Stimulated activated CD4-positive, alpha-beta T cell treated with anti-CD3 and anti-CD28 coated beads, TNF-alpha, amount 100 ng/mL, for 24 hours (primary cell): ENCODE measurements at places on chromosomes 7 and 10.

DNA sequence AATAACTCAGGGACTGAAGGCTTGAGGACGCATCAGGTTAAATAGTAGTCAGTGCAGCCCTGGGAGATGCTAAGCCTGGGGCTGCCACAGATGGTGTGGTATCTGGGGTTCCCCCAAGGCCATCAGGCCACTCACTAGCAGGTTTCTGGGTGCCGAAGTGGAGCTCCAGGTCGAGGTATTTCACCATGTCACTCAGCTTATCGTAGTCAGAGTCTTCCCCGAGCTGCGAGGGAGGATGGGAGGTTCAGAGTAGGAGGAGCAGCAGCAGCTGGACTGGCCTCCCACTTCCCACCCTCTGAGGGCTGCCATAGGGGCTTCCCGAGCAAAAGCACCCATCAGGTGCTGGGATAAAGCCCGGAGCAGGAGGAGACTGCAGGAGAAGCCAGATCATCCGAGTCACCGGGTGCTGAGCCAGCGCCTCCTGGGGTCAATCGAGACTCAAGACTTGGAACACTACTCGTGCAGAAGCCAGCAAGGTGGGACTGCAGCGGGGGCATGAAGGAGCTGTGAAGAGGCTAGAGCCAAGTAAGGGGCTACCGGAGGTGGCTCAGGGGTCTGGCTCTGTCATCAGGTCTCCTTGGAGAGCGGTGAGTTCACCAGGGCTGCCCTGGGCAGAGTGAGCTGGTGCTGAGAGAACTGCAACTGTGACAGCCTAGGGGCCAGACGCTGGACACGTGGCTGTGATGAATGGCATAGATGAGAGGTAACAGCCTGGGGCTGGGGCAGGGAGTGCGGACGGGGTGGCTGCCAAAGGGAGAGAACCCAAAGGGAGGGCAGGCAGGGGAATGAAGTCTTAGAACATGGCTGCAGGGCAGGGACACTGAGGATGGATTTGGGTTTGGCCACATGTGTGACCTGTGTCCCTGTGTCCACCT is 45.3 kb downstream of the GRID2IP start:
- no peak for DNase-seq

DNA sequence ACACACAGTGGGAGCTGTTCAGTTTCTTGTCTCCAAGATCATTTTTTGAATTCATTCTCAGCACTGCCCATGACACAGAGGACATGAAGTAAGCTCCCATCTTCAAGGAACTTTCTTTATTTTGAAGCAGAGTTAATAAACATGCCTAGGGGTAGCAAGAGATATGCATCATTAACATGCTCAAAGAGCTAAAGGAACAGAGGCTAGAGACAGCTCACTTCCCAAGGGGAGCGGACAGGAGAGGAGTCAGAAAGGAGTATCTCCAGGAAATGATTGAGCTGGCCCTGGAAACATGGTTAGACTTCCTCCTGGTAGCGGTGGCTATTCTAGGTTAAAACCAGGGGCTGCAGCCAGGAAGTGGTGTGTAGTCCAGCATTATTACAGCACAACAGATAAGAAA is 135.9 kb downstream of the GPAM start:
- DNase-seq: no peak

DNA sequence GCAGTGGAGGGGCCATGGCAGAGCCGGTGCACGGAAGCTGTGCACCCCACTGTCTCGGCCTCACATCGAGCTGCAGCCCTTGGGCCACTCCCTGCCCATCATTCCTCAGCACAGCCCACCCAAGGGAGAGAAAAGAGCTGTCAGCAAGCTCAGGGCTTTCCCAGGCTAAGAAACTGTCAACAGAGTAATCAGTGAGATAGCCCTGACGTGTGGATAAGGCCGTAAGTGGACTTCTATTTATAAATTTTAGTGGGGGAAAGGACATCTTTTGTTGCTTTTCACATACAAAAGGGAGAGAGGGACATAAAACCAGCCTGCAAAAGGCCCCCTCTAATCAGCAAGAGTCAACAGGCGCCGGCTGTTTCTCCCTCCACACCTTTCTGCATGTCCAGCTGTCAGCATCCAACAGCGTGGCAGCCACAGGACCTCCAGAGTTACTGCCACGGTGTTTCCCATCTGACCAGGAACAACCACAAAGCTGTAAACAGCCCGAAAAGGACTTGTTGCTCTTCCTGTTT is 56.8 kb upstream of the DDC start:
- no peak for DNase-seq

DNA sequence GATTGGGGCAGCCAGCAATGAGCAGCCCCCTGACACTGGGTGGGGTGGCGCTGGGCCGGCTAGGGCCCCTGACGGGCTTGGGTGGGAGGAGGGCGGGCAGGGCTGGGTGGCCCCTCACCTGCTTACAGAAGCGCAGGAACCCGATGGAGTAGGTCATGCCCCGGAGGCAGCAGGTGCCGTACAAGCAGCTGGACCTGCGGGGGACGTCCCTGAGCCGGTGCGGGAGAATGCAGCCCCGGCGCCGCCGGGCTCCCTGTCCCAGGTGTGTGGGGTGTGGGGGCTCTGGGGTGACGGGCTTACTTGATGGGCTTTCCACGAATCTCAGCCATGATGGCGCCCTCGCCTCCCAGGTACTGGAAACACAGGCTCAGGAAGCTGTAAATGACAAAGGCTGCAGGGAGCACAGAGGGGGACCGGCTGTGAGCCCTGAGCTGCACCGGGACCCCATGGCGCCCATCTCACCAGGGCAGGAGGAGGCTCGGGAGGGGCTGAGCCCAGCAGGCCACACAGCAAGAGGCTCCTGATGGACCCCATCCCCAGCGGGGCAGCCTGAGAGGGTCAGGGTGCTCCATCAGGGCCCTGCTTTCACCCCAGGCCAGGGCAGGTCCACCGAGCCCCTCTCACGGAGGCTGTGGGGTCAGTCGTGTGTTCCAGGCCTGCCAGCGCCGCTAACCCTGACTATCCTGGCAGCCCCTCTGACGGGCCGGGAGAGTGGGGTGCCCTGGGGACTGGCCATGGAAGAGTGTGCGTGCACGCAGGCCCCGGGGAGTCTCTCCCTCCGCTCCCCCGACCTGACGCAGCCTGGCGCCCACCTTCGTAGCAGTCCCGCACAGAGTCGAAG is 5.8 kb downstream of the TMEM184A start:
- no peak for DNase-seq

DNA sequence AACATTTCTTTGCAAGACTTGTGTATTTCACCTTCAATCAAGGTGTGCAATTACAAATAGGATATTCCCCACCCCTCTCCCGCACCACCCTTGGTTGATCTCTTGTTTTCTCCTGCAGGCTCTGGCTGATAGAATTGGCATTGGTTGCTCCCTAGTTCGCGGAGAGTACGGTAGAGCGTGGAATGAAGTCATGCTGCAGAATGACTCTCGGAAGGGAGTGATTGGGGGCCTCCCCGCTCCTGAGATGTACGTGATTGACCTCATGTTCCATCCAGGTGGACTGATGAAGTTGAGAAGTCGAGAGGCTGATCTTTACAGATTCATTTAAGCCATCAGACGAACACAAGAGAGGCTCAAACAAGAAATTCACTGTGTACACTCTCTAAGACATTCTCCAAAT is 58.2 kb upstream of the MSRB2 start:
- no peak for DNase-seq

- no peak for DNase-seq
Measured at GRCh38 chr7:45627691-45628456, 53.7 kb downstream of the ADCY1 start.

DNA sequence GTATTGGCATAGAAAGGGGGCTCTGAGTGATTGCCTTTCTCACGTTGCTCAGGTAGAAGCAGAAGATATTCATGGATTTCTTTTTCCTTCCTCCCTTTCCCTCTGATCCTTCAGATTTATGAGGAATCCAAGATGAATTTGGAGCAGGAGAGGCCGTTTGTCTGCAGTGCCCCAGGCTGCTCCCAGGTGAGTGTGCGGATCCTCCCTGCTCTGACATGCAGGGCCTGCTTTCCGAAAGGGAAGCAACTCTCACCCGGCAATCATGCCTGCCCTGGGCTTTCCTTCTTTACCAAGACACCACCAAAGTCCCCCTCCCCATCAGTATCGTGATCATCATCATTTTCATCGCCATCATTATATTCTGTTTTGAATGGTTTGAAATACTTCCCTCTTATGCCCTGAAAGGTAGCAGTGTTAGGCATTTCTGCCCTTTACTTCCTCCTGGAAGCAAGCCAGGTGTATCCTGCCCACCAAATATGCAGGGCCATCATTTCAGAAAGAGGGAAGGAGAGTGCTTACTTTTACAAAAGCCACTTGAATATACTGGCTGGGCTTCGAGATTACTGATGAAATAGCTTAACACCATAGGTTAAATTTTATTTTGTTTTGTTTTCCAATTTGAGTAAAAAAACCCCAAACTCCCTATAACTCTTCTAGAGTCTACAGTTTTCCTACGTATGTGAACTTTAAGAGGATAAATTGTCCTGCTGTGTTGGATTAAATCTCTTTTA is 75.9 kb downstream of the CREB5 start:
- DNase-seq: no peak

- no peak for DNase-seq
Measured at GRCh38 chr7:128422842-128423241, 13.1 kb upstream of the IMPDH1 start.

GRCh38 chr7:12297283-12298108 is 86.4 kb downstream of the TMEM106B start:
- no peak for DNase-seq

DNA sequence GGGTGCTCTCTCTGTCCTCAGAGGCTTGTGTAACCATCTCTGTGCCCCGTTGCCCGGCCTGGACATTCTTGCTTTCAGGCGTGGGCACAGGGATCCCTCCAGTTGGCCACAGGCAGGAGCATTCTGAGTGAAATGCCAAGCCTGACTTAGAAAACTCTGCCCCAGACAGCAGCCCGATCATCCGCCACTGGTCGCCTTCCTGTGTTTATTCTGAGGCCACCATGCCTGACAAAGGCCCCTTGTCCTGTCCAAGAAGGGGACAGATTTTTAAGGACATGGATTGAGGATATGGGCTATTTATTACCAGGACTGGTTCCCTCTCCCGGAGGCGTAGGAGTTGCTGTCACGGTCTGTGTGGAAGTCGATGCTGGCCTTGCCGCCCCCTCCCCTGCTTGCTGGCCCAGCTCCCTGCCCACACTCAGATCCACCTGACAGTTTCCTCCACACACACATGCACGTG is 54.3 kb downstream of the SPOCK2 start:
- DNase-seq: no peak

- DNase-seq: no peak
Measured at GRCh38 chr10:18797286-18797685, 138.1 kb downstream of the ARL5B start.

- no peak for DNase-seq
Measured at GRCh38 chr7:80225361-80225760, 90.7 kb downstream of the GNAI1 start.

GRCh38 chr10:114472877-114473253 is 68.6 kb upstream of the AFAP1L2 start:
- DNase-seq: no peak

DNA sequence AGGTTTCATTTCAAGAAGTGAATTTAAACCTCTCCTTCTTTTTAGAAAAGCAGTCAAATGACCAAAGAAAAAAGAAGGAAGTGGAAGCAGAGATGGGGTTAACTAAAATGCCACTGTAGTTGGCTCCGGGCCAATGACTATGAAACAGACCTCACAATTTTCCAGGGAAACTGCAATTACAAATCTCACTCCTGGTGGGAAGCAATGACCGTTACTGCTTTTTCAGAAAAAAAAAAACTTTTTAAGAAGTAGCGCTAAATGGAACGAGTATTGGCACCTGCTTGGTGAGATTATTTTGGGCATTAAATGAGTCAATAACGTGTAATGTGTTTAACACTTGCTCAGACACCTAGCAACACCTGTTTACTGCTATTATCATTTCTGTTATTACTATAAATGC is 1.2 kb downstream of the SFRP4 start:
- no peak for DNase-seq

GRCh38 chr10:78475437-78475836 is 441.8 kb downstream of the RPS24 start:
- DNase-seq: no peak

DNA sequence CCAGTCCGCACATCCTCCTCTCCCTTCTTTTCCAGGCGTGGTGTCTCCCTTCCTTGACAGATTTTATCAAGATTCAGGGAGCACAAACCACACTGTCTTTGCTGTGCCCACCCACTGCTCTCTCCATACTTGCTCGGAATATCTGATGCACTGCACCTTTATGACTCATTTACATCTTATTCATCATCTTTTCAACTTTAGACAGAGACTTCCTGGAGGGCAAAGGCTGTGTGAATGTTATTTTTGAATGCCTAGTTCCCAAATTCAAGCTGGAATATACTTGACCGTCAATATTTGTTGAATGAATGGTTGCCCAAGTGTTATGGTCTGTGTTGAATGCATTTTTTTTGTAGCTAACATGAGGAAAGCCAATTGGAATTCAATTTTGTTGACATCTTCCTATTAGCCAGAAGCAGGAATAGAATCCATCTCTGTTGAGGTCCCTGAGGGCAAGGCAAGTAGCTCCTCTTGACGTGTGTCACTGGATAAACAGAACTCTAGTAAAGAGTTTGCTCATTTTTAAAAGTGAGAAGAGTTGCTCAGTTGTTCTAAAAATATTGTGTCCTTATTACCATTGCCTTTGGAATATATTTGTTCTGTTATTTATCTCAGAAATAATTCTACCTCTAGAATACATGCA is 95.0 kb downstream of the KLF6 start:
- no peak for DNase-seq

DNA sequence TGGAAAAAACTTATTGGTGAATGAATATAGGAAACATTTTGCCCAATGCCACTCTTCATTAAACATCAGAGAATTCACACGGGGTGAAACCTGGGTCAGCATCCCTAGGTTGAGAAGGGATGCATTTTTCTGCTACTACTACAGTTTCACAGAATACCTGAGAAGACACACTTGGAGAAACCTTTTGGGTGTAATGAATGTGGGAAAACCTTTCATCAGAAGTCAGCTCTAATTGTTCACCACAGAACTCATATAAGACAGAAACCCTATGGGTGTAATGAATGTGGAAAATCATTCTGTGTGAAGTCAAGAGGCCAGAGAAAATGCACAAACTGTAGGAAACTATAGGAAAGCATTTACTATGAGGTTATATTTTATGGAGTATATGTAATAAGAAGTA is 24.9 kb downstream of the ZNF37A start:
- no peak for DNase-seq

DNA sequence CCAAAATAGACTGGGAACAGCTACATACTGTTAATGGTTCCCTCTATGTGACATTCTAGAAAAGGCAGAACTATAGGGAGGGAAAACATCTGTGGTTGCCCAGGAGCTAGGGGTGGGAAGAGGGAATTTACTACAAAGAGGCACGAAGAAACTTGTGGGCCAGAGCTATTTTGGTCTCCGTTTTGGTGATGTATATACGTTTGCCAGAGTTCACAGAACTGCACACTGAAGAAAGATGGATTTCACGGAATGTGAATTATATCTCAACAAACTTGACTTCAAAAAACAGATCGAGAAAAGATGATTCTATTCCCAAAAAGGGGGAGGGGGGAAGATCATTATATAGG is 386 bp upstream of the AS3MT start:
- no peak for DNase-seq

GRCh38 chr10:114477285-114477684 is 73.0 kb upstream of the AFAP1L2 start:
- no peak for DNase-seq

- DNase-seq: no peak
Measured at GRCh38 chr10:17379151-17379690, 75.2 kb downstream of the ST8SIA6 start.

GRCh38 chr10:86556933-86557649 is 35.5 kb upstream of the WAPL start:
- DNase-seq: no peak

GRCh38 chr10:17548162-17548561 is 69.0 kb downstream of the HACD1 start:
- no peak for DNase-seq

GRCh38 chr10:64537112-64537511 is 1015.9 kb downstream of the REEP3 start:
- DNase-seq: no peak

- no peak for DNase-seq
Measured at GRCh38 chr10:86700851-86701617, 32.7 kb downstream of the LDB3 start.
